Stimulated activated CD8-positive, alpha-beta memory T cell treated with anti-CD3 and anti-CD28 coated beads, Interleukin-4, amount 100 ng/mL, for 4 hours (primary cell): ENCODE measurements at places on chromosomes 7 and 10.

DNA sequence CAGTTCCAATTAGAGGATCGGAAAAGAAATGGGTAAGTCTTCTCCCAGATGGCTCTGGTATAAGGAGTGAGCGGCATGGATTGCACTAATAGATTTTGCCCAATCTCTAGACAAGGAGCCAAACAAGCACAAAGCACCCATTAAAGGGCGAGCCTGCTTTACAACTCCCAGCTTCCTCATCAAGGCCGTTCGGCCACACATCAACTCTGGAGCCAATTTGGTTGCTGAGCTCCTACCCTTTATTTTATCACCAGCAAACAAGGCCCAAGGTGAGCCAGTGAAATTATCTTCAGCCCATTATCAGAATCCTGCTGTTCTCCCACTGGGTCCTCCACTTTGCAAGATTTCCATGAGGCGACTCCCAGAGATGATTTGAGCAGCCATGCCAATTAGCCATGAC lies 292.2 kb upstream of the NPVF start:
- DNase-seq, result no peak

DNA sequence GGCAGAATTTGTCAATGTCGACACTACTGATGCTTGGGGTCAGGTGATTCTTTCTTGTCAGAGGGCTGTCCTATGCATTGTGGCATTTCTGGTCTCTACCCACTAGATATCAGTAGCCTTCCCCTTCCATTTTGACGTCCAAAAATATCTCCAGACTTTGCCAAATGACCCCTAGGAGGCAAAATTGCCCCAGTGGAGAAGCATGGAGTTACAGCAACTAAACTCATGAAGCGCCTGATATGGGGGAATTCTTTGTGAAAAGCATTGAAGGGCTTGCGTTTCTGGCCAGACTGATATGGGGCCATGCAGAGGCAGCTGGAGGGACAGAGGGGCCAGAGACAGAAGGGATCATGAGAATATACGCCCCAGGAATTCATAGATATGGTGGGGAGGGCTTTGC lies 43.6 kb downstream of the ADRB1 start:
- no peak for DNase-seq

DNA sequence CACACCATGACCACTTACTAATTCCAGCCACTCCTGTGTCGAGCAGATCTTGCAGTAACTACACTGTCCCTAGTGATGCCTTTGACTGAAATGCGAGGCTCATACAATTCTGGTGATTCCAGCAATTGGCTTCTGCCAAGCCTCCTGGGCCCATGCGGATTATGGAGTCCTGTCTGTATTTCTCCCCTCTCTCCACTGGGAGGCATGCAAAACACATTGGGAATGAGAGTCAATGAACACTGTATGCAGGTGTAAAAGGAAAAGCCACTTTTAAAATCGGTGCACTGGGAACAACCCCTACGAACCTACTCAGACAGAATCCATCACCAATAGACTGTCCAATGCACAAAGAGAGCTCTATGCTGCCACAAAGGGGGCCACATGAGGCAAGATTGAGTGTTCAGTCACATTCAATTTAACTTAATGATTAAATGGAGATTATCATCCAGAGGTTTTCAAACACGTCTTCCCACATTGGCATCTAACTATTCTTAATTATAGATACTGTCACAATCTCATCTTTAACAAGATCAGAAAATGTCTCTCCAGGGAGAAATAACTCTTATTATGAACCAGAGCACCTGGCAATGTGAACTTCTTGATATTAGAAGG lies 550.6 kb downstream of the GLRX3 start:
- DNase-seq, result no peak

DNA sequence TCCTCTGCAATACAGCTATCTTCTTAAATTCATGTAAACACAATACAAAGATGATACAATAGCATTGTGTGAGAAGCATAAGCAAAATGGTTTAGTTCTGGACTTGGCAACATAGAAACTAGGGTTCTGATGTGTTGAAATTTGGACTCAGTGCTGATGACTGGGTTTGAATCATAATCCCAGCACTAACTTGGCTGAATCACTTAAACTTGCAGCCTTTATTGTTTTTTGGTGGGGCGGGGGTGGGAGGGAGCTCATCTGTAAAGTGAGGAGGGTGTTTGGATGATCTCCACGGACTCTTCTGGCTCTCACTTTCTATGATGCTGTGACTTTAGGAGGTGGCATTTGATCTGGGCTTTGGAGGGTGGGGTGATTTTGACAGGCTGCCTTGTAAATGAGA lies 158.2 kb downstream of the WNT2 start:
- DNase-seq, result no peak

GRCh38 chr7:80133361-80134114 lies 1.1 kb upstream of the GNAI1 start:
- DNase-seq, result no peak

DNA sequence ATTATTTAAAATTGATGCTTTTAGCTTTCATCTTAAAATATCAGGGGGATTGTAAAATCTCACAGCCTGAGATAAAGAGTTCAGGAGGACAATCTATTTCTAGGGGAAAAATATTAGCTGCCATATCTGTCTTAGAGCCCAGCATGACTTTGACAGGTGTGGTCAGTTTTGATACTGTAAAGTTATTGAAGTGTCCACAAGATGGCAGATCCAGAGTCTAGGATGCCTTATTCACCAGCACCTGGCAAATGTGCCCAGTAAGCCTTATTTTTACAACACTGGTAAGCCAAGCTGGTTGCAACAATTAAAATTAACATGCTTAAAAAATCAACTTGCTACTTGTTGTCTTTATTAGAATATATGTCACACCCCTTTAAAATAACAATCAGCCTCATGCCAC lies 579.3 kb downstream of the SH2D4B start:
- no peak for DNase-seq

DNA sequence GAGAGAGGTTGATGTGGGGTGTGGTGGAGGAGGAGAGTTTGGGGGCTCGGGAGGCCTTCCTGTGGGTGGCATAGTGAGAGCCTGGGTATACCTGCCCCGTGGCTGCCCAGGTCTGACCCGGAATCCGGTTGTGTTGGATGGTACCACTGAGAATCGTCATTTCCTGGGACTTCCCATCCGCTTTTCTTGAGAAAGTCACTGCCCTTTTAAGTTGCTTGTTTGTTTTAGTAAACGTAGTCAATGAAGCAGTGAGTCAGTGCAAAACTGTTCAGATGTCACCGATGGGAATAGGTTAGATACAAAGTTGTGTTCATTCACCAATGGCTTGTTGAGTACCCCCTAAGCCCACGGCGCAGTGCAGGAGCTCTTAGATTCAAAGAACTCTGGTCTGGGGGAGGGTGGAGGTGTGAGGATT lies 285.8 kb downstream of the CAMK1D start:
- DNase-seq, result no peak

- no peak for DNase-seq
Measured at GRCh38 chr7:44217852-44218402, 17.1 kb downstream of the YKT6 start.

- no peak for DNase-seq
Measured at GRCh38 chr7:22157552-22157951, 199.4 kb downstream of the RAPGEF5 start.

GRCh38 chr7:13179011-13179582 lies 491.7 kb downstream of the ARL4A start:
- DNase-seq, result no peak
